ENCODE measurements at places on chromosomes 11 and 22. TPM values are rescaled to one million over a fixed set of nuclear protein-coding genes. Genes with fewer than 3 reads are reported as not detected.

The KRTAP5-10 gene
- polyA plus RNA-seq = 0.24 TPM

The LRRC56 gene
- polyA plus RNA-seq = 8.0 TPM

The NXPE1 gene
- not detected for polyA plus RNA-seq

The CD248 gene
- polyA plus RNA-seq = 44.0 TPM

The SYT13 gene
- 71.0 TPM for polyA plus RNA-seq

The PDHX gene
- 51.1 TPM for polyA plus RNA-seq

The ELP4 gene
- polyA plus RNA-seq = 24.8 TPM

The TEAD1 gene
- 39.2 TPM for polyA plus RNA-seq
